Omental fat pad (tissue), 4 donors: ENCODE measurements at places on chromosomes 11 and 22.
A peak's percentile ranks its signal among the peaks of the same experiment; 100 is the strongest.

GRCh38 chr11:12769834-12770345 lies 95.7 kb downstream of the TEAD1 start:
- DNase-seq, result no peak

DNA sequence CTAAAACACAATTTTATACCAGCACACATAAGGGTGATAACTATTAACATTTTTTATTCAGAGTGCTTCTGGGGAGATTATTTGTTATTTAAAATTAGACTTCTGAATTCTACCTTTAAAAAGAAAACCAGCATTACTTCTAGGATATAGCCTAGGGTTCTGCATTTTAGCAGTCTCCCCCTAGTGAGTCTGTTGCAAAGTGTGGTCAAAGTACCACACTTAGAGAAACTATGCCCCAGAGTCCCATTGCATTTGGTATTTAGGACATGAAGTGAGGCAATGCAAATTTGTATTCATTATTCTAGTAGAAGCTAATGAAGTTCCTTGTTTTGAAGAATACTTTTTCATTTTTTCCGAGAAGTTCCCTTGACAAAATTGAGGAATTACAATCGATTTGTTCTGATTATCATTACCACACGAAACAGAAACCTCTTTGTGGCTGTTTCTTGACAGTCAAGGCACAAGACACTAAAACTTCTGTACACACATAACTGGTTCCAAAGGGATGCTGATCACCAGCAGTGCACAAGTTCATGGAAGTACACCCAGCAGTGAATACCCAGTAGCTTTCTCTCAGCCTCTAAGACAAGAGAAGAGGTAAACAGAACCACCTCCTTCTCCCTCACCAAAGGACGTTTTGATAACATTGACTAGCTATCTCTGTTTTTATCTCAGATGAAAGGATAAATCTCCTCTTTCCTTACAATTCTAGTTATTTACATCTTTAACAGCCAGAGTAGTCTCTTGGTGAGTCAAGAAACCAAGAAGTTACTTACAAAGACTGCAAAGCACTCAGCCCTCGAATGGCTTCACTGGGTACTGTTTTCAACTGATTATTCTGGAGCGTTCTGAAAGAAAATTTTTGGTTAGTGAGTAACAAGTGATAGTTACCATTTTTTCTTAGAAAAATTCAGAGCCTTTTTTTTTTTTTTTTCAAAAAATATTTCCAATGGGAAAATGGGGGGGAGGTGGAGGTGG lies 27.6 kb upstream of the CCDC34 start:
- no peak for DNase-seq

GRCh38 chr22:21446128-21446826 lies 20.9 kb upstream of the TMEM191C start:
- no peak for DNase-seq

DNA sequence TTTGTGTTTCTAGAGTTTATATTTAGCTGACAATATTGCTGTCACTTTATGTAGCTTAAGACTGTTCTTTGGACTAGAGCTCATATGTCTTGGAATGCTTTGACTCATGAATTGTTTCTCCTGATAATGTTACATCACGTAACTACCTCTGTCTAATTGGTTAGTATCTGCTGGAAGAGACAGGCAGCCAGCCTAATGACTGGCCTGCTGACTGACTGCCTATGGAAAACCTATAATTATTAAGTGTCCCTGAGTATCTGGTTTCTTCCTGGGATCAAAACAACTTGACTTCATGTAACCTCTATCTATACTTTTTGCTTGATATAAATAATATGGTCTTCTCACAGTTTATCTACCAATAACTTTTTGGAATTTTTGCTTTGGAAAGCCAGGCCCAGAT lies 9.4 kb downstream of the SOX6 start:
- DNase-seq, result no peak

GRCh38 chr22:30776476-30776875 lies 81.8 kb downstream of the OSBP2 start:
- DNase-seq, result no peak

DNA sequence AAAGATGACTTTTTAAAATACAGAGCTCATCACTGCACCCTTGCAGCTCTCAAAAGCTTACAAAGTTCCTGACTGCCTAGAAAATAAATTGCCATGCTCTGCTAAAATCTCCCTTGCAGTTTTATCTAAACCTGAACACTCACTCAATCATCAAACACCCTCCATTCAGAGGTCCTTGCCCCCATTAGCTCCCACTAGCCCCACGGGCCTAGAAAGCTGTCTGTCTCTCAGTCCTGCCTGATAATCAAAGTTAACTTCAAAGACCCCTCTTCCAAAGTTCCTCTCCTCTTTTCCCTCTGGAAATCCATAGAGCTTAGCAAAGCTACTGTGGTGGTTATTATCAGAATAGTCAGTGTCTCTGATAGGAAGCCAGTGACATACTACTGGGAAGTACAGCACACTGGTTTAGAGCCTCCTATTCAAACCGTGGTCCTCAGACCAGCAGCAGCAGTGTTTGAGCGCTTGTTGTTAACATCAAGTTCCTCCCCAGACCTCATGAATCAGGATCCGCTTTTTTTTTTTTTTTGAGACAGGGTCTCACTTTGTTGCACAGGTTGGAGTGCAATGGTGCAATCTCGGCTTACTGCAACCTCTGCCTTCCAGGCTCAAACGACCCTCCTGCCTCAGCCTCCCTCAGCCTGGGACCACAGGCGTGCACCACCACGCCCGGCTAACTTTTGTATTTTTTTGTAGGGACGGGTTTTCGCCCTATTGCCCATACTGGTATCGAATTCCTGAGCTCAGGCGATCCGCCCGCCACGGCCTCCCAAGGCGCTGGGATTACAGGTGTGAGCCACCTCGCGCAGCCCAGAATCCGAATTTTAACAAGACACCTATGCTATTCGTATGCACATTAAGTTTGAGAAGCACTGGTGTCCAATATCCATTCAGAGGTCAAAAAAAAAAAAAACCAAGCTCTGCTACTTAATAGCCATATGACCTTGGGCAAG lies 1.2 kb downstream of the NDUFC2 start:
- no peak for DNase-seq

DNA sequence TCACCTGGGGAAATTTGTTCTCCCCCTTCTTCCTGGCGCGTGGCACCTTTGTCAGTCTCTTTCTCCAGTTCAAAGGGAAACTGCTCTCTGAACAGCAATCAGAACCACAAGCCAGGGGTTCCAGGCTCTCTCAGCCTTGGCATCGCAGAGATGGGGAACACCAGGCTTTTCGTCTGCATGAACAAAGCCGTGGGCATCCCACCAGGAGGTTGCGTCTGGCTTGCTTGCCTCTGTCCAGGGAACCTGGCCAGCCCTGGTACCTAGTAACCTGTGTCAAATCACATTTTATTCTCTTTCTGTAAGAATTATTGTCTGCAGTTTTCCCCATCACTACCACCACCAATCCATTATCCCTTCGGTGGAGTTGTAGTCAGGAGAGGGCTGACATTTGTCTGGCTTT lies 107.0 kb downstream of the WNT7B start:
- no peak for DNase-seq

- peak; percentile 25 for DNase-seq
Measured at GRCh38 chr11:10807493-10808234, 1.1 kb downstream of the EIF4G2 start.

DNA sequence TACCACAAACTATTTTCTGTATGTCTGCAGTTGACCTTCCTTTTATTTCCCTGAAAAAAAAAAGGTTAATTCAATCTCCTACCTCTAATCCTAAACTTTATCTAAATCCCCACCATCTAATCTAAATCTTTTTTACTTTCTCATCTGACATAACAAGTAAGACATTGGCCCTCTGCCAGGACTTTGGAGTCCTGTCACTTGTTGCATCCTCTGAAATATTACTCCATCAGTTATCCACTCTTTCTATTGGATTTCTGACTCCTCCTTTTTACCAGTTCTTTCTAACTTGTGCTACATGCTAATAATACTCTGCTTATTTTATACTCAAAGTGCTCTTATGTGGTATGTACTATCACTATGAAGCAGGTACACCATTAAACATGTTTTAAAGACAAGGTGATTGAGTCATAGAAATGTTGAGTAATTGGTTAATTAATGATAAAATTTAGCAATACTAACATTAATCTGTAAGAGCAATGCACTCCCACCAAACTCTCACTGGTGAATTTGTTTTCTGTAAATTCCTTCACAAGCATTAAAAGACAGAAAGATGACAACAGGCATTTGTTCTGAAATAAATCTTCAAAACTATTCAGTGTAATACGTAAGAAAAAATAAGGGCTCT lies 914.2 kb upstream of the RAG2 start:
- DNase-seq, result no peak

DNA sequence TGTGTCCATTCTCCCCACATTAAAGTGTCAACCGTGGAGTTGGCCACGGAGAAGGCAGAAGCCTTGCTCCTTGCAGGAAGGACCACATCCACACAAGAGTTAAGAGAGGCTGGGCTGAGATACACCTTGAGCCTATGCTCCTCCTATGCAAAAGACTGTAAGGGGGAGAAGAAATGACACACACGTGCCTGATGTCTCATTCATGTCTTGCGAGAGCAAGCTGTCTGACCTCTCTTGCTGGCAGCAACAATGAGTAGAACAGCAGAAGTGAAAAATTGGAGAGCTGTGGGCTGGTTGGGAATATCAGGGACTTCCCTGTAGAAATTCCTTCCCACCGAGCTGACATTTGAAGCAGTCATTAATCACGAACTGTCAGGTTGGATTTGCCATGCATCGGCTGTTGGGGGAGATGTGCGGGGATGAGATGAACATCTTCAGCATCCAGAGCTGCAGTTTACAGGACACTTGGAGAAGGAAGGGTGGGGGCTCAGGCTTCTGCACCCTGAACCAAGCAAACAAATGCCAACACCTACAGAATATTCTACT lies 139.3 kb downstream of the MYO18B start:
- no peak for DNase-seq
